Dermis microvascular lymphatic vessel endothelial cell (primary cell): ENCODE measurements at places on chromosomes 1 and 21.

DNA sequence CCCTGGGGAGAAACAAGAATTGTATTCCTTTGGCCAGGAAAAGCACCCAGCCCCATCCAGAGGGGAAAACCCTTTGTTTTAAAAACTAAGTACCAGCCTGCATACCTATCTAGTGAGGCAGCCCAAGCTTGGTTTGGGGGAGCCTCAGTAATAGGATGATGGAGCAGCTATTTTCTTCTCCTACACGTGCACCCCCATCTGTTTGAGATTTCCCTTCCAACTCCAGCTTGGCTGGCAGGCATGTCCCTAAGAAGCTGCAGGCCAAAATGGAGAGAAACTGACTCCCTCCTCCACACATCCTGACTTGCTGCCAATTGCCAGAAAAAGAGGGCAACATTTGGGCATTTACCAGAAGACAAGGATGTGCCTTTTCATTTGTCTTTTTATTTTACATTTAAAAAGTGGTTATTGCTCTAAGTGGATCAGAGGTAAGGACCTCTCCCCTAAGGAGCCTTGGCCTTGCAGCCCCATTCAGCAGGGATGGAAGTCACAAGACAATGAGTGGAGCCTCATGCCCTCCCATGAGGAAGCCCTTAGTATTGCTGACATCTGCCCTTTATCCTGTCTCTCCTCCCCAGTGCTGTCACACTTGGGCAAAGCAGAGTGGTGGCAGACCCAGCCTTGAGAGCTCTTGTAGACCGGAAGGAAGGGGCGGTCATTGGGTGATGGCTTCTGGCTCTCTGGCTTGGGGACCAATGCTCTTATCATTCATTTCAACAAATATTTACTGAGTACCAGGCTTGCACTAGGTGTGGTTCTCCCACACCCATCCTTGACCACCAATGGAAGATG lies 8.6 kb downstream of the FNDC5 start:
- DNase-seq = no peak

DNA sequence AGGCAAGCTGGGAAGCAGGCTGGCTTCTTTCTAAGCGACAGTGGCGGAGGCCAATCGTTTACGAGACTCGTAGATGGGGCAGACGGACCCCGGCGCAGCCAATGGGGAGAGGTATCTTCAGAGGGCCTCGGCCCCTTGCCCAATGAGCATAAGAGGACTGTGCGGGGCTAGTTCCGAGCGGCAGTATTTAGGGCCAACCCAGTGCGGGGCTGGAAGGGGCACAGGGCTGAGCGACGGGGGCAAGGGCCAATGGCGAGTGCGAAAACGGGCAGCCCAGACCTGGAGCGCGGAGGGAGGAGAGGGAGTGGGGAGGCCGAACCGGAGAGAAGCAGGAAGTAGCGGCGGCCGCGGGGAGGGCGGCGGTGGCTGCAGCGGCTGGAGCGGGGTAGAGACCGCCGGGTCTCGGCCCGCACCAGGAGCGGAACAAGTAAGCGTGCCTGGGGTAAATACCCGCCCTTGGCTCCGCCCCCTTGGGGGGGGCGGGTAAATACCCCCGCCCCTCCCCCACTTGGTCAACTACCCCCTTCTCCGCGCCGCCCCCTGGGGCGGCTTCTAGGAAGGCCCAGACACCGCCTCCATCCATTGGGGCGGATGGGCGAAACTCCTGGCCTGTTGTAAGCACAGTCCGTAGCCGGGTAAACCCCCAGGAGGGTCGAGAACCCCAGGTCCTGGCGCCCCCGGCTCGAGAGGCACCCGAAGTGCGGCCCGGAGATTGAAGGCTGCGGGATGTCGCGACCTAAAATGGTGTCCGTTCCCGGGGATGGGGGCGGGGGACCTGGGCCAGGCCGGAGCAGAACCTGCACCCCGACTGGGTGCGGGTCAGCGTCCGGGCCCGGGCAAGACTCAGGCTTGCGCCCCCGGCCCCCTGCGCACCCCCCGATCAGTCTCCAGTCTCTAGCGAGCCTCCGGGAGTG lies at the start of gene ZNF687:
Gene ZNF687 (plus strand): TSS at position 331 of the 914 bp plus-strand sequence. CDS start 3,993 bp downstream, outside the sequence.
- DNase-seq = peak; percentile 100

- DNase-seq = no peak
Observed at GRCh38 chr21:44059710-44060109, 47.5 kb upstream of the PWP2 start.

- DNase-seq = no peak
Observed at GRCh38 chr1:93584261-93585003, 97.2 kb downstream of the BCAR3 start.

- DNase-seq = no peak
Observed at GRCh38 chr21:34886240-34887104, 162.6 kb downstream of the RUNX1 start.

GRCh38 chr1:86396498-86396890 lies 371 bp upstream of the ODF2L start:
- no peak for DNase-seq

- DNase-seq = no peak
Observed at GRCh38 chr1:187509091-187509490, 680.3 kb downstream of the PLA2G4A start.

DNA sequence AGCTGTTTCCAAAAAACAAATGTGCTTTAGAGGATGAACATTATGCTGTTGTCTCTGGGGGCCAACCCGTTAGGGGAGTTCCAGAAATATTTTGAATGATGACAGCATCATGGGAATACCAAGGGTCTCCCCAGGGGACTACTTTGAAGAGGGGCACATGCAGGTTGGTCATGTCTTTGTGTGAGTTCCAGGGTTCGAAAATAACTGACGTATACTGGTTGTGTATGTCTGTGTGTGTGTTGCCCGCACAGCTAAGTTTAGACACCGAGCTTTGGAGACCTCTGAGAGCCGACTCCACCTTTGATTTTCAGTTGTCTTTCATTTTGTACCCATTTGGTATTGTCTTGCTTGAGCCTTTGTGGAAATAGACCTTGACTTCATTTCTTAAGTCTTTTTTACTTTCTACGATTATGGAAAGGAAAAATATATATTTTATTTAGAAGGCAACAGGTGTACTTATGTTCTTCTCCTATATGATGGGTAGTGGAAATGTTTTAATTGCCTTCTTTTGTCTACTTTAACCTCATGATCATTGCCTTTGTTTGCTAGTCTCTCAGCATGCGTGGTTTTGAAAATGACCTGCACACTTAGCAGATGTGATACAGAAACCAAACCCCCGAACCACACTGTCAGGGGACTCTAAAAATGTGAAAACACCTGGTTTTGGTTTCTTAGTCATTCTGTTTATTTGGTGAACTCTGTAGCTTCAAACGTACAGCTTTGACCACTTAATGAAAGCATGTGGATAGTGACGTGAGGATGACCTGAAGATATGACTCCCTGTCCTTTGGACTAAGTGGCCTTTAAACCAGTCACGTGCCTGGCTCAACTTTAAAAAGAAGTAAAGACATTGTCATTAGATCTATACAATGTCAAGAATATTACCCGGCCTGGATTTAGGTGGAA lies 56.5 kb downstream of the GALNT2 start:
- DNase-seq = no peak

GRCh38 chr1:151058692-151059091 lies 730 bp downstream of the CDC42SE1 start:
- DNase-seq = no peak

GRCh38 chr1:207920444-207921021 lies 9.6 kb upstream of the CD34 start:
- no peak for DNase-seq

DNA sequence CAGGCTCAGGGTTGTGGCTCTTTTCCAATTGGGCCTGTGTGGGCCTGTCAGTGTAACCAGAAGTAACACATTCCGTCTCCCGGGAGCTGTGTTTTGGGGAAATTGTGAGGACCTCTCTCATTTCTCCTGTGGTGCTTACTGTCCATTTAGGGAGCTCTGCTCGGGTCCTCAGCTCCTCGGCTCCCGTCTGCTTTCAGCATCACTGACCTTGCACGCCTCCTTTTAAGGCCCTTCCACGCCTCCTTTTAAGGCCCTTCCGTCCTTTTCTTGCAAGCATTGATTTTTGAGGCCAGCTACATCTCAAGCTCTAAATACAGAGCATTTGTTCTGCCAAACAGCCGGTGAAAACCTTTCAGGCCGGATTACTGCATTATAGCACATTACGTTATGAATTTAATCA lies 9.7 kb downstream of the CA6 start:
- DNase-seq = no peak

DNA sequence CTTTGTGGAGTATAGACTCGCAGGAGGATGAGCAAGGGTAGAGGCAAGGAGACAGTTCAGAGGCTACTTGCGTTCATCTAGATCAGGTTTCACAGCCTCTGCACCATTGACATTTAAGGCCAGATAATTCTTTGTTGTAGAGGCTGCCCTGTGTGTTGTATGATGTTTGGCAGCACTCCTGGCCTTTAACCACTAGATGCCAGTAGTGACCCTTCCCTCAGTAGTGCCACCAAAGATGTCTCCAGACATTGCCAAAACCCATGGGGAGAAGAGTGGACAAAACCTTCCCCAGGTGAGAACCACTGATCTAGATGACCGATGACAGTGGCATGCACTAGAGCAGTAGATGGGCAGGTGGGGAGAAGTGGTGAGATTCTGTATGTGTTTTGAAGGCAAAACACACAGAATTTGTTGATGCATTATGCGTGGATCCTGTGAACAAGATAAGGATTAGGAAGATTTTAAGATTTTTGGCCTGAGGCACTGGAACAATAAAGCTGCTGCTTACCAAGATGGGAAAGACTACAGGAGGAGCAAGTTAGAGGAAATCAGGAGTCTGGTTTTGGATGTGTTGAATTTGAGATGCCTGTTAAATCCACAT lies 9.9 kb upstream of the COG2 start:
- peak; percentile 39 for DNase-seq

DNA sequence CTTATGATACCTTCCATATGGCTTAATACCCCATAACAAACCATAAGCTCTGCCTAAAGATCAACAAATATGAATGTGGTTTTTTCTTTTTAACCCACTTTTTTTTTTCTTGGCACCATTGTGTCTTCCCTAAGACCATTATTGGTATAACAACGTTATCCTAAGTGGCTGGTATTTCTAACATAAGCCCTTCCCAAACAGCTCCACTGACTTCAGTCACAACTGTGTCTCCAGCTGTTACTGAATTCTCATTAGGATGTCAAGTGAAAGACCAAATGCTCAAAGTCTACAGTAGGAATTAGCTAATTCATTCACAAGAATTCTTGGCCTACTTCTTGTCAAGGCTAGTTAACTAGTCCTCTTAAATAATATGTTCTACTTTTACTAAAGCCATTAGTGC lies 4.2 kb upstream of the RXRG start:
- DNase-seq = no peak

- DNase-seq = no peak
Observed at GRCh38 chr1:181640956-181641355, 157.6 kb downstream of the CACNA1E start.

DNA sequence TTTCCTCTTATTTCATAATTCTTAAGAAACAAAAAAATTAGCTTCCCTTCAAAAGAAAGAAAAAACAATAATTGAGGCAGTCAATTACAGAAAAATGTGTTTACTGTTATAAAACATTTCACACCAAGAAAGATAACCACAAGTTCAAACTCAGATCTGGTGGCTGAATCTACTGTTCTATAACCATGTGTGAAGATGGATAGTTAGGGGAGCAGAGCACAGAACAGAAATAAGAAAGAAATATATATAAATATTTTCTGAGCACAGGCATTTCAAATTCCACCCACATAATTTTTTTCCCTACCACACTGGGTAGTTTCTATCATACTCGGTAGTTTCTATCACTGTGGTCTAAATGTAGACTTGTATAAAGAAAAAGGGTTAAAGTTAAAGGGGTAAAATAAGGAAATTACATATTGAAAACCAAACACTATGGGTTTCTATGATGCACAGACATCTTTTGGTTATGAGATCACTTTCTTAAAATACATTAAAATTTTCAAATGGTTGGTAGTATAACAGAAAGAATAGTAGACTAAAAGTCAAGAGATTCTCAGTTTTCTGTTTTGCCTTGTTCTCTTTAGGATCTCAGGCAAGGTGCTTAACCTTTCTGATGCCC lies 10.8 kb downstream of the LYST start:
- no peak for DNase-seq

GRCh38 chr1:153099461-153100045 lies 5.2 kb upstream of the SPRR2E start:
- DNase-seq = no peak

- DNase-seq = no peak
Observed at GRCh38 chr1:205567716-205568115, 63.2 kb downstream of the CDK18 start.

GRCh38 chr21:36627242-36627641 lies 71.7 kb upstream of the SIM2 start:
- DNase-seq = no peak

GRCh38 chr1:230148126-230148652 lies 81.2 kb downstream of the GALNT2 start:
- no peak for DNase-seq

DNA sequence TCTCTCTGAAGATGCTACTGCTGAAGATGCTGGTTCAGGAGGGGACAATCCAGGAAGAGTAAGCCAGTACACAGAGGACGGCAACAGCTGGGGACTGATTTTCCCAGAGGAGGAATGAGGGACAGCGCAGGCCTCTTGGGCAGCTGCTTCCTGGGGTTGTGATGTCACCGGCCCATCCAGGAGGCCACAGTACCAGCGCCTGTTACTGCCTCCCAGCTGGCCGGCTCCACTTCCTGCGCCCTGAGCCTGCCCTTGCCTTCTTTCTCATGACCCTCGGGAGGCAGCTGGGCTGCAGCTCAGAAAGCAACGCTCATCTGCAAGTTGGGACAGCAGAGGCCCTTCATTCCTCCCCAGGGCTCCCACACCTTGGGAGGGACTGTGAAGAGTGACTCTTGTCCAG lies 21.9 kb upstream of the ID3 start:
- DNase-seq = peak; percentile 91

DNA sequence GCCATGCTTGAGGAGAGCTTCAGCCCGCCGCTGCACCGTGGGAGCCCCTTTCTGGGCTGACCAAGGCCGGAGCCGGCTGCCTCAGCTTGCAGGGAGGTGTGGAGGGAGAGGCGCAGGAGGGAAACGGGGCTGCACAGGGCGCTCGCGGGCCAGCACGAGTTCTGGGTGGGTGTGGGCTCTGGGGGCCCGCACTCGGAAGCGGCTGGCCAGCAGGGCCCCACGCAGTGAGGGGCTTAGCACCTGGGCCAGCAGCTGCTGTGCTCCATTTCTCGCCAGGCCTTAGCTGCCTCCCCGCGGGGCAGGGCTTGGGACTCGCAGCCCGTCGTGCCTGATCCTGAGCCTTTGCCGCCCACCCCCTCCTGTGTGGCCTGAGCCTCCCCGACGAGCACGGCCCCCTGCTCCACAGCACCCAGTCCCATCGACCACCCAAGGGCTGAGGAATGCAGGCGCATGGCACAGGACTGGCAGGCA lies 1554.0 kb downstream of the KCNT2 start:
- no peak for DNase-seq

GRCh38 chr1:193674292-193674944 lies 488.0 kb upstream of the B3GALT2 start:
- peak; percentile 8 for DNase-seq

DNA sequence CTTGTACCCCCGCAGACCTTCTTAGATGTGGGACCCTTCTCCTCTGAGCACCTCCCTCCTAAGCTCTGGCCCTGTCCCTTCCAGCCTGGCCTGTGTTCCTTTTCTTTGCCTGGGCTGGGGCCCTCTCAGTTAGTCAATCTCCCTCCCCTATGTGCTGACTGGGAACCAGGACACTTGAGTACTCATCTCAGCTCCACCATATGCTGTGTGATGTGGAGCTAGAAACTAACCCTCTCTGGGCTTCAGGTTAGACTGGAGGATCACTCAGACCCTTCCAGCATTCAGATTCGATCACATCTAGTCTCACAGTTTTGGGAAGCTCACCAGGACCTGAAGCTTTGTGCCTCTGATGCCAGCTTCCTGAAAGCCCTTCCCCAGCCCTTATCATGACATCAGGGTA lies 40.6 kb downstream of the TRIM62 start:
- no peak for DNase-seq

GRCh38 chr1:42963378-42964043 lies 4.8 kb upstream of the SLC2A1 start:
- DNase-seq = no peak
